Caco-2 (cell line): ENCODE measurements at places on chromosomes 3 and 15.

GRCh38 chr3:190597291-190597690, 83.4 kb downstream of the IL1RAP start:
- H3K27me3 ChIP-seq, result no peaks in the 10 kb centered on the region
- peaks cover 7% of the 10 kb centered on the region; the same call in 1 of the 2 replicates for H3K4me1 ChIP-seq
- H3K27ac ChIP-seq, result no peak overlapping the region
- no peak for DNase-seq

- no peak overlapping the region for H3K4me3 ChIP-seq
- H3K27me3 ChIP-seq, result no peaks in the 10 kb centered on the region
- peaks cover 30% of the 10 kb centered on the region for H3K4me1 ChIP-seq
- H3K36me3 ChIP-seq, result no peaks in the 10 kb centered on the region
- peak overlapping the region; percentile 34 for H3K27ac ChIP-seq
Observed at GRCh38 chr3:94524102-94524919, 461.4 kb downstream of the NSUN3 start.

DNA sequence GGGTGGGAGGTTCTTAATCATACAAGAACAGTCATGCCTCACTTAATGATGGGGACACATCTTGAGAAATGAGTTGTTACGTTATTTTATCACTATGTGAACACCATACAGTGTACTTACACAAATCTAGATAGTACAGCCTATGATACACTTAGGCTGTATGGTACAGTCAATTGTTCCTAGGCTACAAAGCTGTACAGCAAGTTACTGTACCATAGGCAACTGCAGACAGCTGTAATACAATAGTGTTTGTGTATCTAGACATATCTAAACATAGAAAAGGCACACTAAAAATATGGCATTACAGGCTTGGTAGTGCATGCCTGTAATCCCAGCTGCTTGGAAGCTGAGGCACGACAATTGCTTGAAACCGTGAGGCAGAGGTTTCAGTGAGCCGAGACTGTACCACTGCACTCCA, 55.7 kb upstream of the PLXND1 start:
- H3K4me1 ChIP-seq, result peaks cover 78% of the 10 kb centered on the region
- DNase-seq, result no peak
- no peaks in the 10 kb centered on the region for H3K27me3 ChIP-seq
- H3K27ac ChIP-seq, result peak overlapping the region; percentile 98

- H3K4me3 ChIP-seq, result peak overlapping the region; percentile 69
- no peak for DNase-seq
- peak overlapping the region; percentile 71 for H3K27ac ChIP-seq
- no peaks in the 10 kb centered on the region for H3K27me3 ChIP-seq
- H3K4me1 ChIP-seq, result peaks cover 5% of the 10 kb centered on the region
Observed at GRCh38 chr3:16265455-16265786, 409 bp downstream of the OXNAD1 start.

GRCh38 chr3:182063742-182064141, 352.0 kb downstream of the SOX2 start:
- H3K27me3 ChIP-seq, result no peaks in the 10 kb centered on the region
- H3K4me1 ChIP-seq, result no peaks in the 10 kb centered on the region
- no peaks in the 10 kb centered on the region for H3K36me3 ChIP-seq
- no peak overlapping the region for H3K4me3 ChIP-seq

DNA sequence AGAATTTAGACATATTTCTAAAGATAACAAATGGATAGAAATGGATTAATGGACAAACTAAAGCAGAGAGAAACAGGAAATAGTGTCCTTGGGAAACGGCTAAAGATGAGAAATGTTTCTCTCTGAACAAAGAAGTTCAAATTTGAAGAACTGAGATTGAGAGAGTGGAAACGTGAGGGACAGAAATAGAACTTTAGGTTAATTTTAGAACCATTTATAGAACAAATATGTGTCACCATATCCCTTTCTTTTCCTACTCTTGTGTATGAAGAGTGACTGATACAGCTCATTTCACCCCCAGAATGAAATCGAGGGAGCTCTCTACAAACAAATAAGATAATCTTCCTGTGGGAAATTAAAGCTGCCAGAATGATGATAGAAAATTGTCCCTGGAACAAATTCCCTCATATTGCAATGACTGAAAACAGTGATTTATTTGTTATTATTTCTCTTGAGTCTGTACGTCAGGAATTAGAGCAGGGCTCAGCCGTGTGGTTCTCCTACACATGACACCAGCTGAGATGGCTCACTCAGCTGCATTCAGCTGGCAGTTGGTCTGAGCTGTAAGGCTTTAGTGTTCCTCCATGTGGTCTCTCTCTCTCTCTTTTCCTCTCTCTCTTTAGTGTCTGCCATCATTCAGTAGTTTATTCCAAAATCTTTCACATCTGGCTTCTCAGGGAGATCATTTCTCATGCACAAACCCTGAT, 46.6 kb upstream of the ARPP21 start:
- H3K4me1 ChIP-seq, result no peaks in the 10 kb centered on the region
- H3K36me3 ChIP-seq, result no peaks in the 10 kb centered on the region
- no peaks in the 10 kb centered on the region; the same call in 1 of the 2 replicates for H3K27me3 ChIP-seq
- H3K27ac ChIP-seq, result no peak overlapping the region
- no peak overlapping the region for H3K4me3 ChIP-seq
- no peak for DNase-seq

DNA sequence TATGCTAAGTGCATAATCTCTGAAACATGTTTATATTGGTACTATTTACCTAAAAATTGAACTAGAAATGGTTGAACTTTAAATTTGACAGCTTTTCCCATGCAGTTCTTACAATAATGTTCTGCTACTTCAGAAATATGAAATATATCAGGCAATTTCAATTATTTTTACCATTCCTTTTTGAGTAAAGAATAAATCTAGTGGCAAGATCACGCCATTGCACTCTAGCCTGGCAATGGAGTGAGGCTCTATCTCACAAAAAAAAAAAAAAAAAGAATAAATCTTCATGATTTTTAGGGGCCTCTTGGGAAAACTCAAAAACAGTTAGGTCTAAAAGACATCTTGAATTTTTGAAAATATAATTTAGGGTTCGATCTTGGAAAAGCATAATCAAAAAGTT, 10.6 kb upstream of the DNAAF4 start:
- no peaks in the 10 kb centered on the region for H3K36me3 ChIP-seq
- no peaks in the 10 kb centered on the region for H3K4me1 ChIP-seq
- H3K27ac ChIP-seq, result no peak overlapping the region
- no peak overlapping the region for H3K4me3 ChIP-seq
- no peaks in the 10 kb centered on the region for H3K27me3 ChIP-seq

GRCh38 chr3:104596054-104596453, 770.7 kb upstream of the ALCAM start:
- H3K4me1 ChIP-seq, result no peaks in the 10 kb centered on the region
- H3K27me3 ChIP-seq, result no peaks in the 10 kb centered on the region
- H3K4me3 ChIP-seq, result no peak overlapping the region

DNA sequence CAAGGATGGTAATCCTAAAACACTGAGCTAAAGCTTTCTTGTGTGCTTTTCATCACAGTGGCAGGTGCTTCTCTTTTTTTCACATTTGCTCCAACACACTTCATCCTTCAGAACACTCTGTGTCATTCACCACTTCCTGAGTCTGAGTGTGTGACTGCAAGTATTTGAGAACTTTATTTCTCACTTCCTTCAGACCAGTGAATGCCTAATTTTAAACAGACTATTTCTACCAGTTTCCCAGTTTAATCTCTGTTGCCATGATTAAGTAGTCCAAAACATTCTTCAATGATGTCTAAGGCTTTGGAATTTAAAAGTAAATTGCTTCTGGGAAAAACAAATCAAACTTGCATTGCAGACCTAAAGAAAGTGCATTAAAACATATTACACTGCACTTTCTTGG, 541.2 kb downstream of the RBMS3 start:
- H3K27ac ChIP-seq, result no peak overlapping the region
- H3K36me3 ChIP-seq, result no peaks in the 10 kb centered on the region
- DNase-seq, result no peak
- no peak overlapping the region for H3K4me3 ChIP-seq
- no peaks in the 10 kb centered on the region for H3K4me1 ChIP-seq

GRCh38 chr3:151307583-151308488, 8.8 kb downstream of the GPR87 start:
- no peak overlapping the region for H3K4me3 ChIP-seq
- DNase-seq, result no peak
- peaks cover 13% of the 10 kb centered on the region for H3K4me1 ChIP-seq
- H3K27ac ChIP-seq, result peak overlapping the region; percentile 48
- H3K27me3 ChIP-seq, result no peaks in the 10 kb centered on the region
- H3K36me3 ChIP-seq, result no peaks in the 10 kb centered on the region

GRCh38 chr3:39080026-39080425, 27.4 kb downstream of the GORASP1 start:
- H3K4me3 ChIP-seq, result no peak overlapping the region
- H3K36me3 ChIP-seq, result peaks cover 1% of the 10 kb centered on the region; the same call in 1 of the 2 replicates
- no peak overlapping the region for H3K27ac ChIP-seq
- DNase-seq, result no peak

DNA sequence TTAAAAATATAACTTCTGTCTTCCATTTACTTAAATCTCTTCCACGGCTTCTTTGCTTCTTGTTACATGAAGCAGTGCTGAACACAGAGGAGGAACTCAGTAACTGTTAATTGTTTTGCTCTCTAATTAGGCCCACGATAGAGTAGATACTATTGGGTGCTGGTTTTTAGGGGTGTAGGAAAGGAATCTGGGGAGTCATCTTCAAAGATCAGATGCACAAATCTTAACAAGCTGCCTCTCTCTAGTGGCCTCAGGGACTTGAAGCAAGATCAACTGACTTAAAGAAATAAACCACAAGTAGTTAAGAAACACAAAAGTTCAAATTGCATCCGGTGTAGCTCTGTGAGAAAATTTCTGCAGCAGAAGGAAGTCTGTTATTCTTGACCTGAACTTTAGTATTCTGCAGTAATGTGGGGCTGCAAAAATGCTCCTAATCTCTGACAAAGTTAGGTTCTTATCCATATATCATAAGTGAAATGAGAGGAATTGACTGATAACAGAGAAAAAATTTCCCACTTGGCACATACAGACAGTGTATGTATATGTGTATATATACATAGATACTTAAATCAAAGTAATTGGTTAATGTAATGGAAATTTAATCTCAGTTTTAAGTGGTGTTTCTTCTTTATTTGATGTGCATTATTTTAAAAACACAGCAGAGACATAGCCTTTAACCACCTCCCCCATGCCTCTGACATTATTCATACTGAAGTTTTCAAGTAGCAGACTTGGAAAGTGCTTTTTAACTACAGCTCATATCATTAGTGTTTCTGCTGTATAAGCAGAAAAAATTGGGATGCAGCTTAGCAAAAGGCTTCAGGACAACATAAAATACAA, 51.8 kb downstream of the CHST2 start:
- H3K36me3 ChIP-seq, result no peaks in the 10 kb centered on the region
- H3K27me3 ChIP-seq, result no peaks in the 10 kb centered on the region
- DNase-seq, result no peak
- no peaks in the 10 kb centered on the region for H3K4me1 ChIP-seq

DNA sequence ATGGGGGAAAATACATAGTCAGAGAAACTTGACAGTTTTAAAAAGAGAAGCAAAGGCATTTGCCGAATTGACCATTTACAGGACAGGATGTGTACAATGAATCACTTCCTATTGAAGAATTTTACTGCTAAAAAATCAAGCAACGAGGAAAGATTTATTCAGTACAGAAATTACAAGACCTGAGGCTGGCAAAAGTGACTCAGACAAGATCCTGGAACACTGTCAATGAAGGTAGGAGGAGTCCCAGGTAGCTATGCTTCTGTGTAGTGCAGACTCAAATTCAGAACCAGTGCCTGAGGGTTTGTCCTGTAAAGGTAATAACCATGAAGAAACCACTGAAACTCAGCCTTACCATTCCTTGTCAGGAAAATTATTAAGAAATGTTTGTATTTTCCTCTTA, 120.9 kb downstream of the ZMAT3 start:
- H3K27me3 ChIP-seq, result no peaks in the 10 kb centered on the region
- H3K4me3 ChIP-seq, result no peak overlapping the region
- no peak overlapping the region for H3K27ac ChIP-seq
- H3K36me3 ChIP-seq, result no peaks in the 10 kb centered on the region

DNA sequence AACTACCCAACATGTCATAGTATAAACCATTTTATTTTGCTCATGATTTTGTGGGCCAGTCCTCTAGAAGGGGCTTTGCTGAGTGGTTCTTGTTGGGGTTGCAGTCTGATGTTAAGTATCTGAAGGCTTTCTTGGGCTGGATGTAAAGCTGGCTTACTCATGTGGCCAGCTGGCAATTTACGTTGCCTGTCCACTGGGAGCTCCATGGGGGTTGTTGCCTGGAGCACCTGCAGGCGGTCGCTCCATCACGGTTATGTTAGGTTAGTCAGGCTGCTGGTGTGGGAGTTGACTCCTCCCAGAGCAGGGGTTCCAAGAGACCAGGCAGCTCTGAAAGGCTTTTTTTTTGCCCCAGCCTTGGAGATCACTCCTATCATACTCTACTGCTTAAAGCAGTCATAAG, 98.1 kb downstream of the NR1D2 start:
- no peaks in the 10 kb centered on the region for H3K27me3 ChIP-seq
- no peaks in the 10 kb centered on the region for H3K4me1 ChIP-seq
- no peak overlapping the region for H3K27ac ChIP-seq
- H3K36me3 ChIP-seq, result no peaks in the 10 kb centered on the region
- DNase-seq, result no peak
- H3K4me3 ChIP-seq, result no peak overlapping the region

DNA sequence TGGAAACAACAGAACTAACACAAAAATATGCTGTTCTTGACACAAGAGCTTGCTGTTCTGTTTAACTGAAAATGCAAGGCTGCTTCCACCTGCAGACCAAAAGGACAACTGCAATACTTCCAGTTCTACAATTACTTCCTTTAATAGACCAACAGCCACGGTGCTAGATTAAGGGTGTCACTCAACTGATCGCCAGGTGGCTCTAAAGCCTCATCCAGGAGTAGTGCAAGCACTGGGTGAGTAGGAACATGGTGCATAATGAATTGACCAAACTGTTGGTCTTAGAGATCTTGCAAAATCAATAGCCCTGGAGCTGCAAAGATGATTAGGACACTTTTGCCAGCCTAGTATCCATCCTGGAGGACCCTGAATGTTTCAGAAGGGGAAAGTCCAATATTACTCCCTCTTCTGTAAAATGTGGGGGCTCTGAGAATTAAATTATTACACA, 3.6 kb upstream of the CLDN16 start:
- peak; percentile 83 for DNase-seq
- H3K27me3 ChIP-seq, result no peaks in the 10 kb centered on the region
- H3K27ac ChIP-seq, result no peak overlapping the region

GRCh38 chr3:179150610-179151009, 2.5 kb downstream of the PIK3CA start:
- no peaks in the 10 kb centered on the region for H3K4me1 ChIP-seq
- DNase-seq, result no peak
- H3K27me3 ChIP-seq, result no peaks in the 10 kb centered on the region
- no peak overlapping the region for H3K27ac ChIP-seq
- no peaks in the 10 kb centered on the region for H3K36me3 ChIP-seq

- H3K4me3 ChIP-seq, result no peak overlapping the region
- DNase-seq, result no peak
- no peak overlapping the region for H3K27ac ChIP-seq
- peaks cover 26% of the 10 kb centered on the region for H3K4me1 ChIP-seq
- no peaks in the 10 kb centered on the region for H3K36me3 ChIP-seq
Observed at GRCh38 chr3:45816544-45816943, 20.2 kb upstream of the SLC6A20 start.

GRCh38 chr15:68434021-68434420, 2.1 kb upstream of the ITGA11 start:
- no peak overlapping the region for H3K4me3 ChIP-seq
- no peak overlapping the region for H3K27ac ChIP-seq
- DNase-seq, result no peak
- no peaks in the 10 kb centered on the region; the same call in 1 of the 2 replicates for H3K27me3 ChIP-seq

GRCh38 chr3:11155341-11156025, 1.2 kb downstream of the HRH1 start:
- H3K4me1 ChIP-seq, result no peaks in the 10 kb centered on the region
- peak; percentile 65 for DNase-seq

GRCh38 chr3:57006179-57006657, 54.2 kb upstream of the SPATA12 start:
- DNase-seq, result no peak
- no peak overlapping the region for H3K27ac ChIP-seq
- no peaks in the 10 kb centered on the region for H3K27me3 ChIP-seq
- H3K4me3 ChIP-seq, result no peak overlapping the region
